Amygdala (tissue), 56 donors: ENCODE measurements at places on chromosomes 11 and 22.
A peak's percentile ranks its signal among the peaks of the same experiment; 100 is the strongest.

- DNase-seq = no peak
Measured at GRCh38 chr22:42412744-42413333, 19.4 kb downstream of the NFAM1 start.

GRCh38 chr22:47086596-47087248, 324.3 kb downstream of the TBC1D22A start:
- DNase-seq = no peak

DNA sequence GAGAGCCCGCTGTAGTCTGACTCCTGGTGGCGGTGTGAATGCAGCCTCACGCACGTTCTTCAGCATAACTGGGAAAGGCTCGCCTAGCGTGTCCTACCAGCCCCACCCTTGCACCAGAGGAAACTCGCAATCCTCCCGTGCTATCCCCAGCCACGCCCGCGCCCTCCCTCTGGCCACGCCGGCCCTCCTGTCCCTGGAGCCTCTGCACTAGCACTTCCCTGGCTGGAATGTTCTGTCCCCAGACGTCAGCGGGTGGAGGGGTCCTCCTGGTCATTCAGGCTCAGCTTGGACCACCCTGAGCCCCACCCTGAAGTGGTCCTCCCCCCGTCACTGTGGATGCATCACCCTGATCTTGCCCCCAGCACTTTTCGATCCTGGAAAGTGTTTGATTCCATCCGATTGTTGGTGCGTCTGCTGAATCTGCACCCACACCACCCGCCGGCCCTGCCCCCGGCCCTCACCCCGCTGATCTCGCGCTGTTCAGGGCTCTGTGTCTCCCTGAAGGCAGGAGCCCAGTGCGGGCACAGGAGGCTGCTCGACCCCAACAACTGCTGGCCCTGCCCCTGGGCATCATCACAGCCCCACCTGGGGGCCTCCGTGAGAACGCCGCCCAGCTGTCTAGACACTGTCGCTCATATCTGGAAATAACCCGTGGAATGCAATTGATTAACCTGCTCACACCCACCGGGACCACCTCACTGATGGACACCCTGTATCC, 437.0 kb downstream of the TBC1D22A start:
- no peak for DNase-seq

- DNase-seq = no peak
Measured at GRCh38 chr11:2724104-2724503, 24.3 kb upstream of the KCNQ1OT1 start.

GRCh38 chr22:41801147-41801819, 804 bp downstream of the CCDC134 start:
- no peak for DNase-seq

DNA sequence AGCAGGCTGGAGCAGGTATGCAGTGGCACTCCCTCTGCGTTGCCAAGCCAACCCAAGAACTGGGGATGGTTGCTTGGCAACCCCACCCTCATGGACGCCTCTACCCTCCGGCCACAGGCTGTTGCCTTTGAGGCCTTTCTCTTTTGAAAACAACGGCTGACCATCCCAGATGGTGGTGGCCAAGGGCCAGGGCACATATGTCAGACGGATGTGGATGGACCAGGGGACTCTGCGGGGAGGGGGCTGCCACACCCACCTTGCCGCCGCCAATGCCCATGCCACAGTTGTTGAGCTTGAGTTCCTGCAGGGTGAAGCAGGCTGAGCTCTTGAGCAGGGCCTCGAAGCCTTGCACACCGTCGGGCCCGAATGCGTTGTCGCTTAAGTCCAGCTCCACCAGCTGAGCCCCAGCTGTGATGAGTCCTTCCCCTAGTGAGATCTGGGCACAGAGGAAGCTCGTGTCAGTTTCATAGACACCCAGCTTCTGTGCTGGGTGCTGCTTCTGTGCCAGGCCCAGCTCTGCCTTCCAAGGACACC, 21.5 kb downstream of the RANGAP1 start:
- peak; percentile 67 for DNase-seq

GRCh38 chr22:23220485-23221350, 40.4 kb downstream of the BCR start:
- no peak for DNase-seq

DNA sequence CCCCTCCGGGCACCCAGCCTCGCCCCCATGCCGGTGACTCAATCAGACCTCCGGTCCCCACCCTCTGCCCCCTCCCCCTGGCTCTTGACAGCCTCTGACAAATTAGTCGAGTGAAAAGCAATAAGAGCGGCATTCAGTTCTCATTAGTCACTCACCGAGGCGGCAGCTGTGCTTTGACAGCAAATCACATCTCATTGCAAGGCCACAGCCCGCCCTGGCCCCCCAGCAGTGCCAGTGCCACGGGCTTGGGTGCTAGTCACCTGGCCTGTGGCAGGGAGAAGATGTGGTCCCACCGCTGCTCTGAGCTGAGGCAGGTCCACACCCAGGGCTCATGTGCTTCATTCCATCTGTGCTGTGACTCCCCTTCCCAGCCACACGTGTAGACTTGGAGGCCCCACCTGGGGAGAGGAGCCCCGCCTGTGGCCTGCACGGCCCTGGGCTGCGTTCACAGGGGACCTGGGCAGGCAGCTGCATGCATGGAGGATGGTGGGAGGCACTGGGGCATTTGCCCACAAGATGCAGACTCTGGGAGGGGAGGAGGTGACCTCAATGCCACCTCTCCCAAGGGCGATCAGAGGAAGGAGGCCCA, 7.4 kb upstream of the TH start:
- DNase-seq = no peak

DNA sequence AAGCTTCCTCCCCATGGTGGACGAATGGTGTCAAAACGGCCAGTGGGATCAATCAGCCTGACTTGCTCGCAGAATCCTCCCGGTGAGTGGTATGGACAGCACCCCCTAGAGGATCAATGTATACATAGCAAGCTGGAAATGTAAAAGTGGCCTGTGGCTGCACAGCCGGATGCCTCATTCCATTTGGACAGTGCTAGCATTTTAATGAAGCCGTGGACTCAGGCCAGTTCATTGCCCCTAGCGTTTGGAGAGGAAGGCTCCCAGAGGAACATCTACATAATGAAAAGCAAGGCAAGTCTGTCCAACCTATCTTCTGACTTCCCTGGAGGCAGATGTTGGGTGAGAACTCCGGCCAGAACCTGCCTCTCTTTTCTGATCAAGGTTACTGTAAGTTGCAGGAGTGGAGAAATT, 942.3 kb downstream of the NTM start:
- no peak for DNase-seq

GRCh38 chr11:95586155-95586554, 203.4 kb downstream of the FAM76B start:
- no peak for DNase-seq

DNA sequence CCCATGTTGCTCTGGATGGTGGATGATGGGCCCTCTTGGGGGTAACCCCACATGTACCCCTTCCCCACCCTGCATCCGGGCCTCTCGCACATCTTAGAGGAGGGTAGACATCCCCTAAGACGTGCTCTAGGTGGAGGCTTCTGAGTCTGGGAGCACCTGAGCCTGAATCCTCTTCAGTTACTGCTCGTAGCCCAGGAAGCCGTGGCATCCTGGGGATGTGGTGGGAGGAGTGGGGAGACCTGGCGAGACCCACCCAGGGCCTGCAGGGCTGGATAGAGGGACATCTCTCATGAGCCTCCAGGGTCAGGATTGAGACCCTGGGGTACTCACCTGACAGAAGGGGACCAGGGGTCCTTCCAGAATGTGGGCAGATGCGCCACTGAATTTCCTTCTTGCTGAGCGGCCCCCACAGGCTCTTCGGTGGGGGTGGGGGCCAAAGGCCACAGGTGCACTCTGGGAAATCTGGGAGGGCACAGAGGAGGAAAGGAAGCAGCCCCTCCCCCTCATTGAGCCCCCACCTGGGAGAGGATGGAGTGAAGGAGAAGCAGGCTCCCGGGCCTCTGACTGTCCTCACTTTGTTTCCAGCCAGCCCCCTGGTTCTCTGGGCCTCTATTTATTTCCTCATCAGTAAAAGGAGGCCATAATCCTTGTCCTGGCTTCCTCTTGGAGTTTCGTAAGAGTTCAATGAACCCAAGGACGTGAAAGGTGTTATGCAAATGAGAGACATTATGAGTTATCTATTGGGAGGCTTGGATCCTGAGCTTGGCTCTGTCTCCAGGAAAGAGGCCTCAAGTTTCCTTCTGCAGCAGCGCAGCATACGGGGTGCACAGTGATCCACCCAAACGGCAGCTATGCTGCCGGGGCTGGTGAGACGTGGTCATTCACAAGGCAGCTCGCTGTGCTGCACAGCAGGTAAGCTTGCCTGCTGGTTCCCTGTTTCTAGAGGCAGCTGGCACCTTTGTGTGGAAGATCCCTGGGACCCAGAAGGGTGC, 31.2 kb downstream of the KCNJ4 start:
- no peak for DNase-seq

GRCh38 chr11:6828103-6828502, 17.4 kb upstream of the OR10A5 start:
- DNase-seq = no peak

DNA sequence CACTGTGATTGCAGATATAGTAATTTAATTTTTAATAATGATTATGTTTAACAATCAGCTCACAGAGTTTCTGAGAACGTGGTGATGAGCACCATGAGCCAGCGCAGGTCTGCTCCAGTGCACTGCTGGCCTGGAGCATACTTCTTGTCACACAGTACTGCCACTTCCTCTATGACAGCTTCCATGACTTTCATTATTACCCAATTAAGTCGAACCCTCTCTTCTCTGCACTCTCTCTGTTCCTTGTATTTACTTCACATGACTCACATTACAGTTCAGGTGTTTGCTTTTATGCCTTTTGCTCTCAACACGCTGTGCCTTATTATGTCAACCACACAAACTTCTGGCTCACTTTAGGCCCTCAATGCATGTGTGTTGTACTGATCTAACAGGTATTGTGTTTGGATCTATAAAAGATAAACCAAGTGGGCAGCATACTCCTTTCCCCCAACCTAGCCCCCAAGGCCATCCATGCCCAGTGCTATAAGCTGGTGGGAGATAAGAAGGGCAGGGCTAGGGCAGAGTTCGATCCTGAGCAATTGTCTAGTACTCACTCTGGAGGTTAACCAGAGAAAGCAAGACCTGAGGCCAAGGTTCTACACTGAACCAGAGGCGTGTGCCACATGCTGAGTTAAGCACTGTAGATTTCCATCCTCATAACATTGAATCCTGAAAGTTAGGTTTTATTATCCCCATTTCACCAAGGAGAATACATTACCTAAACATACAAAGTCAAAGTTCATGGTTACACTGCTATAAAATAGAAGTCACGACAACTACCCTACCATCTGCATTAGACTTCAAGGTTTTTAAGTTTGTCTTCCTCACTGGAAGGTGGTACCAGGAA, 356.5 kb downstream of the INSC start:
- no peak for DNase-seq

- DNase-seq = no peak
Measured at GRCh38 chr22:37641561-37641949, 2.1 kb downstream of the SH3BP1 start.

- DNase-seq = no peak
Measured at GRCh38 chr22:17797721-17798559, 23.7 kb upstream of the BID start.

DNA sequence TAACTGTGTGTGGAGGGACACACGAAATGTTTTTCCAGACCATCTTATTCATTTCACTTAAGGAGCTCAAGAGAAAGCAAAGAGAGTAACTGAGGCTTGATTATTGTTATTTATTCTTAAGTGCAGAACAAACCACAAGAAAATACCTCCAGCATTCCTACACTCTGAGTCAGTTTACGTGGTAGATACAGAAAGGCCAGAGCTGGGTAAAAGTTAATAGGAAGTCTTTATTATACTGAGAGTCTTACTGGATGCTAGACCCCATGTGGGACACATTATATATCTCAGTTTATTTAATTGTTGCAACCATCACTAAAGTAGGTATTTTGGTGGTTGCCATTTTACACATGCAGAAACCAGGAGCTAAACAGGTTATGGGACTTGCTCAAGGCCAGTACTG, 261.4 kb upstream of the POU2AF2 start:
- no peak for DNase-seq

DNA sequence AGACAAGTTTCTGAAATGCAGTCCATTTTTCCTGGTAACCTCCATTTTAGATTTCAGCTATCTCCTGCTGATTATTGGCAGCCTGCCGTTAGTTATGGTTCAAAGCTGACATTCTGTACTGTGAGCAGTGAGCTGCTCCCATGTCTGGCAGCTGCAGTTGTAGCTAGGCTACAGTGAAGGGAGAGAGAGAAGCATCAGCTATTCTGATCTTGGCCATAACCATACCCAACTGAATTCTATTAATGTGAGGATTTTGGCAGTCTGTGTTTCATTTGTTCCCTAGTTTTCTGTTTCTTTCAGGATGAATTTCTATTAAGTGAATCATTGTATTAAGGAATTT, 33.4 kb downstream of the SIK2 start:
- DNase-seq = peak; percentile 56
